Left cardiac atrium (tissue), 4 donors: ENCODE measurements at places on chromosomes 4 and X. TPM values are rescaled to one million over a fixed set of nuclear protein-coding genes. Genes with fewer than 3 reads are reported as not detected.
A peak's percentile ranks its signal among the peaks of the same experiment; 100 is the strongest.

DNA sequence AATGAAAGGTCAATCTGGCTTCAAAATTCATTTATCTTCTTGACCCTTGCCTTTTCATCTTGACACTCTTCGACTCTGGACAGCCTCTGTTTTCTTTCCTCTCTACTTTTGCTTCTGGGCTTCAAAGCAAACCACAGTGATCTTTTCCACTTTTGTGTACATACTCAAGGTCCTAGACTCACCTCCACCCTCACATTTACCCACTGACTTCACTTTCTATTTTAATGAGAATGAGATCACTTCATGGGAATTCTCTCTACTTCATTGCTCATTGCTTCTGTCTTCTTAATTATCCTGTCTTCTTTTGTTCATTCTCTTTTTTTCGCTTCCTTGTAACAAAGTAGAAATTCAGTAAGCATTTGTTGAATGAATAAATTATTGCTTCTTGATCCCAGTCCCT is 330.1 kb upstream of the HAND2 start:
- DNase-seq, result no peak

DNA sequence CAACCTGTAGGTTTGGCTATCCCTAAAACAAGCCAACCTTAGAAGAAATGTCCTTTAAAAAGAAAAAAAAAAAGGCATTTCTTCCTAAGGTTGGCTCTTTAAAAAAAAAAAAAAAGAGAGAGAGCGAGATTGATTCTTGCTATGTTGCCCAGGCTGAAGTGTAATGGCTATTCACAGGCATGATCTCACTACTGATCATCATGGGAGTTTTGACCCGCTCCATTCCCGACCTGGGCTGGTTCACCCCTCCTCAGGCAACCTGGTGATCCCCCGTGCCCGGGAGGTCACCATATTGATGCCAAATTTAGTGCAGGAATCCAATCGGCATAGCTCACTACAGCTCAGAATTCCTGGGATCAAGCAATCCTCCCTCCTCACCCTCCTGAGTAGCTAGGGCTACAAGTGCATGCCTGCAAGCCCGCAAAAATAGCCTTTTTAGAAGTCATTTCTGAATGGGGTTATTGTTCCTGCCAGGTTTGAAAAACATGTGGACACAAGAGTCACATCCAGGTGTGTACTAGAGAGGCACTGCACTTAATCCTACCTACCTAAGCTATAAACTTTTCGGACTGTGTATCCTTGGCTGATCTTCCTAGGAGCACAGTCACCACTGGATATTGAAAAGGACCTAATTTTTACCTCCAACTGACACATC is 61.4 kb upstream of the ZCCHC13 start:
- DNase-seq, result no peak

The PRMT9 gene
- 6.1 TPM for total RNA-seq

GRCh38 chr4:56317749-56318148 is 69.5 kb downstream of the AASDH start:
- DNase-seq, result no peak

The TEX11 gene
- total RNA-seq, result not detected

The AR gene
- total RNA-seq, result 14.4 TPM

DNA sequence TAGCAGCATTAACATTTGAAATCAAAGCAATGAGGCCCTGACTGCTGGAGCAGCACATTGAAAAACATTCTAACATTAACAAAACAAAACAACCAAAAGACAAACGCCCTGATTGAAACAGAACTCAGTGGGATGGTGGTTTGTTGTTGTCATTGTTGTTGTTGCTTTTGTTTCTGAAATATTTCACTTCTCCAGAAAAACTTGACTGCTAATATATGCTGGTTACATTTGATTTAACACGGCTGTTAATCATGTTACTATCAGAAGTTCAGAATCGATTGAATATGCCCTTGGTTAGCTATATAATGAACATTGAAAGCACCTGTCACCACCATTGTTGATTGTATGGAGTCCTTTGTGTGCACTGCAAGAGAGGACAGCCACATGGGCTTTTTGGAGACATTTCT is 790.4 kb upstream of the GALNTL6 start:
- DNase-seq, result no peak

The VEGFC gene
- total RNA-seq, result 8.5 TPM

- peak; percentile 94 for DNase-seq
Observed at GRCh38 chr4:102826890-102827673, at the start of gene UBE2D3. UBE2D3 (minus strand) TSS chr4:102827551; CDS start chr4:102826508, 1,043 bp downstream.

DNA sequence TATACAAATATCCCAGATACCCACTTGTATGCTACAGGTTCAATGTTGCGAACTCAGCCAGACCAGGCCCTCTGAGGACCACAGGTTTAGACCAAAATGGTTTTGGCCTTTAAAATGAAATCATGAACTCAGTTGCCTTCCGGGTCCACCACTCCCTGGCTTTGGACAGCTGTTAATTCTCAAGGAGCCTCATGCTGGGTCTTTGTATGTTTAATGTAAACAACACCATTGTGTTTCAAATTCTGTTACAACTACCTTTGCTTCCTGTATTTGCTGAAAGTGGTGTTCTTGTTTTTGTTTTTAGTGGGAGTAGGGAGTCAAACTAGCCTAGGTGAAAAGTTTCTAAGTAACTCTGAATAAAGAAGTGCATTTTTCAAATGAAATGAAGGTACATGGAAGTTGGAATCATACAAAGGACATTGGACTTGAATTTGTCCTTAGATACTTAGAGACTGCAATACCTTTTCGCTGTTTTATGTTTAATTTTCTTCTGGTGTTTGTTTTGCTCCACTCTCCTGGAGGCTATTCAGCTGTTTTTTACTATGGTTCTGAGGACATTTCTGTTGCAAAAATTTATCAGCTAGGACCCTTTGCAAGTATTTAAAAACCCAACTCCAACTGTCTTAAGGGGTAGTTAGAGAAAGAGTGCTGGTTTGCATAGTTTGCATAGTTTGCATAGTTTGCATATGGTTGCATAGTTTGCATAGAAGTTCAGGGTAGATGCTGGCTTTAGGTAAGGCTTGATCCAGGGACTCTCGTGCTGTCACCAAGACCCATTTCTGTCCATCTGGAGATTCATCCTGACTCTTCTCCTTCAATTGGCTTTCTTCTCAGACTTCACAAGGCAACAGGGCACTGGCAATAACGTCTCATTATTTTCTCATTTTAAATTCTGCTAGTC is 70.1 kb downstream of the MID1IP1 start:
- DNase-seq, result no peak

GRCh38 chrX:106927700-106928099 is 7.5 kb downstream of the CLDN2 start:
- no peak for DNase-seq

DNA sequence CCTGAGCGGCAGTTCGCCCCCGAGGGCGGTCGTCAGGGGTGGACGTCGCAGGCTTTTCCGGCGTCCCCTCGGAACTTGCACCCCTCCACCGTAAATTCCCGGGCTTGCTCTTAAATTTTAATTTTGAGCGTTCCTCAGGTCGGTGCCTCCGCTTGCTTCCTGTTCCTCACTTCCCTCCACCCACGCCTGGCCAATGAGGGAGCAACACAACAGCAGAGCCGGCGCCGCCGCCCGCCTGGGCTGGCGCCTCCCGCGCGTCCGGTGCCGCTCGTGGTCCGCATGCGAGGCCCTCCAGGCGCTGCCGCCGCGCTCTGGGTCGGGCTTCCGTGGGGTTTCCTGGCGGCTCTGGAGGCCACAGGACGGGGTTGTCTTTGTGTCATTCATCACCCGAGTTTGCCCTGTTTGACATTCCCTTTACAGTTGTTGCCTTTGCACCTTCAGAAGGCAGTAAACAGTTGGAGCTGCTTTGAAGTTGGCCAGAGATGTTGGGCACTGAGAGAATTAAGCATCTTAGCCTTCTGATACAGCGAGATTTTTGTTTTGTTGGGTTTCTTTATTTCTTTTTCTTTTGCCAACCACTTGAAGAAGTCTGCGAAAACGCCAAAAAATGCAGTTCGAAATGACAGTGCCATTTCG is 692 bp downstream of the SPCS3 start:
- DNase-seq, result peak; percentile 94

GRCh38 chr4:169013396-169013795 is 3.3 kb upstream of the CBR4 start:
- DNase-seq, result no peak

DNA sequence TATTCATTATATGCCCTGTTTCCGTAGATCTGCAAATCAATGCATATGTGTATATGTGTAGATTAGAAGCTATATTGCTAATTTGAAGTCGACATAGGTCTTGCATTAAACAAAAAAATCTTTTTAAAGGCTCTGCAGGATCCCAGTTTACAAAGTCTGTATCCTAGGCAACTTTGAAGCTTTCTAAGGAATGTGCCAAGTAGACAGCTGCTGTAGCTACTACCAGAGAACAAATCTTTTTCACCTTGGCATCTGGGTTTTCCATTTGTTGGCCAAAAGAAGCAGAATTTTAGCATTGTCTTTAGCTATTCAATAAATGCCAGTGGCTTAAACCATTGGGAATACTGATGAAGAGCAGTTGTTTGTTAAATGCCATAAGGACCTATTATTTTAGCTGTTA is 88.0 kb downstream of the NAA11 start:
- DNase-seq, result no peak

The FOXR2 gene
- total RNA-seq, result not detected

The CCDC158 gene
- total RNA-seq, result 0.68 TPM

GRCh38 chrX:106999002-106999975 is 723 bp downstream of the MORC4 start:
- DNase-seq, result peak; percentile 44

The SOX3 gene
- total RNA-seq, result not detected

The REPS2 gene
- 10.5 TPM for total RNA-seq

GRCh38 chr4:34845926-34846325 is 1398.4 kb downstream of the ARAP2 start:
- no peak for DNase-seq

- DNase-seq, result no peak
Observed at GRCh38 chr4:122364700-122365404, 14.0 kb upstream of the ADAD1 start.

The BEND4 gene
- total RNA-seq, result not detected

GRCh38 chr4:2686379-2687265 is 69.5 kb downstream of the TNIP2 start:
- DNase-seq, result no peak

- DNase-seq, result no peak
Observed at GRCh38 chr4:169345316-169345721, 74.6 kb upstream of the SH3RF1 start.

DNA sequence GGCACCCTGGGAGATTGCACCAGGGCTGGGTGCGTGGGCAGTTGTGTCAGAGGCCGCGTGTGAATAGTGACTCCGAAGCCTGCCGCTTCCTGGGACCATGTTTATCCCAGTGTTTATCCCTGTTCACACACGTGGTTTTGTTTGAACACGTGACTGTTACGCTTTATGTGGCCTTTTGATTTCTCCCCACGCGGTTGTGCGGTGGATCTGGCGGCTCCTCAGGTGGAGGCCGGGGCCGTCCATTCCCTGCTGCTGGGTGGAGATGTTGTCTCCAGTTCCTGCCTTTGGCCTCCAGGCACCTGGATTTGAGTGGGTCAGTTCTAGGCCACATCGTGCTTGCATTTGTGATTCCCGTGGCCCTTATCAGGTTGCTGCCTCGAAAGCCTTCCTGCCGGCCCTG is 35.1 kb downstream of the NELFA start:
- DNase-seq, result no peak

DNA sequence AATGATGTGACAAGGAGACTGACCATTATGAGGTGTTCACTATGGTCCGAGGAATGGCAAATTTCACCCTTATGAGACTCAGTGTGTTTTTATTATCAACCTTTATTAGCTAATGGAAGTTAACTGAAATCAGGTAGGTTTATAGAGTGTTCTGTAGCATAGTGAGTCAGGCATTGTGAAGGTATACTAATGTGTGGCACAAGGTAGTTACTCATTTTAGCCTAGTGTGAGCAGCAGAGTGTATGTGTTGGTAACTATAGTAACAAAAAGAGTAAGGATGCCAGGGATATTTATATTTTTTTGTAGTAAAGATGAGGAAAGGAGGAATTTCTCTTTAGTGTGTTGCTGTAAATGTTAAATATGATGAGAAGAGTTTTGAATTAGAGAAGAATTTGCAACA is 12.0 kb downstream of the PDLIM5 start:
- DNase-seq, result no peak

- no peak for DNase-seq
Observed at GRCh38 chr4:38591617-38592337, 72.2 kb upstream of the KLF3 start.

The NOX1 gene
- not detected for total RNA-seq

- DNase-seq, result no peak
Observed at GRCh38 chrX:11765449-11765848, 7.4 kb downstream of the MSL3 start.

- peak; percentile 54 for DNase-seq
Observed at GRCh38 chrX:129523079-129523911, at the start of gene SMARCA1. SMARCA1 (minus strand) TSS chrX:129523490; CDS start chrX:129523370, 120 bp downstream.

GRCh38 chr4:163534056-163534455 is 39.6 kb downstream of the TMA16 start:
- DNase-seq, result no peak

DNA sequence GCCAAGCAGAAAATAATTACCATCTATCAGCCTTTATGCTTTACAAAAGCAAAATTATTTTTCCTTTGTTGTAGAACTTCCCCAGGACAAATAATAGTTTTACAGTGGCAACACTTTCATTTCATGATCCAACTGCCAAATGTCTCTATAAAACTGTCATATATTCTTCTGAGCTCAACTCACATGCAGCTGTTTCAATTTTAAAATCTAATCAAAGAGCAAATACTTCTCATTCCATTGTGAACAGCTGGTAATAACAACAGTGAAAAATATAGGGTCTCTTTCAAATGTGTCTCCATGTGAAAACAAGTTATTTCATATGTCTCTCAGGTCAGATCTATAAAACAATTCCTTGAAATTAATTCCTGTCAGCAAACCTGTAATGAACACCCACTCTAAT is 270.6 kb upstream of the SLC7A11 start:
- DNase-seq, result no peak

- DNase-seq, result peak; percentile 48
Observed at GRCh38 chr4:992297-993110, 700 bp downstream of the SLC26A1 start.

DNA sequence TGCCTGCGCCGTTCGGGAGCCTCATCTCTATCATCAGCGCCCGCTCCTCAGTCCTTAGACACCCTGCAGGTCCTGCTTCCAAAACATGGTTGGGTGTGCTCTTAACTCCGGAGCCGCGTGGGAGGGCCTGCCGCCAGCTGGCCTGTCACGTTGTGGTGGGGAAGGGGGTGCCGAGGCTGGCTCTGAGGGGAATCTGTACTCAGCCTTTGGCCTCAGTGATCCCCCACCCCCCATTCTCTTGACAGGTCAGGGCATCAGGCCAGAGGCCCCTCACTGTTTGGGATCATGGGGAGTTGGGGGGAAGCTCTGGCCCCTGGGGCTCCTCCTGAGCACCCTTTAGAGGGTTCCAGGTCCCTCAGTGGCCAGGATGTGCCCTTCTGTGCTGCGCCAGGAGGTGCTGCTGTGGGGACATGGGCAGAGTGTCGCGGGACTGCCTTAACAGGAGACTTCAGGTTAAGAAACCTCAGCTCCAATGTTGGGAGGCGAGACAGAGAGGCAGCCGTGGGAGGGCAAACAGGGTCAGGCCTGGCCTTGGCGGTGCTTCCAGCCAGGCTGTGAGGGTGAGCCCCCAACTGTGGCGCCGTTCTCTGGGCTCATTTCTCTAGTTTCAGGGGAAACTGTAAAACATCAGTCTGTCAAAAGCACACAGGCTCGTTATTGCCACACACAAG is 33.5 kb downstream of the TRMT44 start:
- DNase-seq, result no peak

GRCh38 chr4:26005764-26006163 is 91.7 kb downstream of the SMIM20 start:
- DNase-seq, result no peak

GRCh38 chr4:80125252-80126177 is 52.5 kb upstream of the ANTXR2 start:
- no peak for DNase-seq

- no peak for DNase-seq
Observed at GRCh38 chr4:81120055-81120454, 89.5 kb downstream of the BMP3 start.
